ENCODE measurements at places on chromosomes 7 and 10.

- DNase-seq: peak; percentile 61
Observed at GRCh38 chr10:97759158-97759887, 12.5 kb downstream of the SFRP5 start.

GRCh38 chr7:63073736-63074135 lies 924.9 kb upstream of the ZNF722 start:
- no peak for DNase-seq

DNA sequence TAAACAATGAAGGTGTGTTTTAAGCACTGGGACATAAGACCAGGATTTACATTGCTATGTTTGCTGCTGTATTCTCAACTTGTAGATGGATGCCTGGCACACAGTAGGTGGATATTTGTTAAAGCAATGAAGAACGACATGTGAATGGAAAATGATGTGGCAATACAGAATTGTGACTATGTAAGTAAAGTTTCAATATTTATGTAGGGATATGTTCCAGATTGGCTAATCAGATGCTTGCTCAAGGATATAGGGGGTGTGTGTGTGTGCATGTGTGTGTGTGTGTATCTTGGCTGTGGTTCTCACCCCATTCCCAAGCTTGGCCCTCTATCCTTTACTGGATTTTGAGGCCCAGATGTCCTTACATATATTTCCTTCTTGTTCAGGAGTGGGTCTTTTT lies 42.7 kb upstream of the LAMB1 start:
- peak; percentile 74 for DNase-seq

GRCh38 chr7:17622451-17622850 lies 317.8 kb downstream of the SNX13 start:
- DNase-seq: no peak

- peak; percentile 62 for DNase-seq
Observed at GRCh38 chr7:116797612-116798011, 64.8 kb upstream of the CAPZA2 start.

GRCh38 chr10:97427571-97428179 lies 1.7 kb downstream of the PGAM1 start:
- peak; percentile 46 for DNase-seq

GRCh38 chr7:4240520-4241303 lies 441.4 kb upstream of the FOXK1 start:
- no peak for DNase-seq

GRCh38 chr10:110812583-110812982 lies 59.1 kb upstream of the PDCD4 start:
- peak; percentile 26 for DNase-seq

DNA sequence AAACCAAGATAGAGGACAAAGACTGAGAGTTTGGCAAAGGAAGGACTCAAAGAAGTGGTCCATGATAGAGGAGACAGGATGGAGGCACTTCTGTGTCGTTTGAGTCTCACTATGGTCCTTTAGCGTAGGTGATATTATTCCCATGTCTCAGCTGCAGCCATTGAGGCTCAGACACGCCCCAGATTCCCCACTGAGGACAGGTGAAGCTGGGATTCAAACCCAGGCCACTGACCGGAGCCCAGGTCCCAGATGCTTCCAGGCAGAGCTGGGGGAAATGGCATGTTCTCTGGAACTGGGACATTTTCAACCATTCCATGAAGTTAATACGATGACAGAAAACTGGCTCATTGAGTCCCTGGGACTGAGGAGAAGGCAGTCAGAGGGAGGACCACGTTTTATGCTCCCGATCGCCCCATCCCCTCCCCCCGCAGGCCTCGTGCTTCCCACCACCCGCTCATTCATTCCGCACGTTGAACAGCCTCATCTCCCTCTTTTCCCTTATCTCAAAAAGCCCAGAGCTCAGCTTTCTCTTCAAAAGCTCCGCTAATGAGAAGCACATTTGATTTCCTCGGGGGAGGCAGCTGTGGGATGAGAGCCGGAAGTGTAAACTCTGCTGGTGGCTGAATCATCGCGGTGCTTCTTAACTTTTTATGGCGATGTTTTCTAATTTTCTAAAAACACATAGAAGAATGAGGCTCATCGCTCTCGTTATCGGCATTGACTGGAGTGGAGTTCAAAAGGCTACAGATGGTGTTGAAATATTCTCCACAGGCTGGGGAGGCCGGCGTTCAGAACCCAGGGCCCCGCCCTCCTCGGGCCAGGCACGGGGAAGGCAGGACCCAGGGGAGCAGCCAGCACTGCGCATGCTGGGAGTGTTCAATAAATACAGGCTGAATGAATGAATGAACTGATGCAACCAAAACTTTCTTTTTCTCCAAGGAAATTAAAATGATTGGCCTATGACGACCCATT lies 64.0 kb downstream of the OAT start:
- peak; percentile 67 for DNase-seq

- no peak for DNase-seq
Observed at GRCh38 chr7:124376111-124376510, 343.2 kb upstream of the TMEM229A start.

DNA sequence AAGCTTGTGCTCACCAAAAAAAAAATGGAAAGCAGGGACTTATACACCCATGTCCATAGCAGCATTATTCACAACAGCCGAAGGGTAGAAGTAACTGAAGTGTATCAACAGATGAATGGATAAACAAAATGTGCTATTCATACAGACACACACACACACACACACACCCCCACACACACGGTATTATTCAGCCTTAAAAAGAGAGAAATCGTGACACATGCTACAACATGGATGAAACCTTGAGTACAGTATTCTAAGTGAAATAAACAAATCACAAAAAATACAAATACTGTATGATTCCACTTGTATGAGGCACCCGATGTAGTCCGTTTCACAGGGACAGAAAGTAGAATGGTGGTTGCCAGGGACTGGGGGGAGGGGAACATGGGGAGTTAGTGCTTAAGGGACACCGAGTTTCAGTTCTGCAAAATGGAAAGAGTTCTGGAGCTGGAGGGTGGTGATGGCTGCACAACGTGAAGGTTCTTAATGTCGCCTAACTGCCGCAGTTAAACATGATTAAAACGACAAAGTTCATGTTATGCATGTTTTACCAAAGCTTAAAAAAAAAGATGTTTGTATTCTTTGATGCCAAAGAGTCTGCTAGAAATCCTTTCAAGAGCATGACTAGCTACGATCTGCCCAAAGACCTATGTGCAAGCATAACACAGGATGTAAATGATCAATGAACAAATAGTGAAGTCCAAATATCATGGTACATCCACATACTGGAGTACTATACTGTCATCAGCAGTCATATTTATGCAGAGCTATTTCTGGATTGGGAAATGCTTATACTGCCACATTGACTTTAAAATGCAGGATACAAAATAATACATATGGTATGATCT lies 7.2 kb downstream of the TNS3 start:
- DNase-seq: no peak

GRCh38 chr10:909831-910230 lies 21.7 kb downstream of the LARP4B start:
- DNase-seq: no peak

DNA sequence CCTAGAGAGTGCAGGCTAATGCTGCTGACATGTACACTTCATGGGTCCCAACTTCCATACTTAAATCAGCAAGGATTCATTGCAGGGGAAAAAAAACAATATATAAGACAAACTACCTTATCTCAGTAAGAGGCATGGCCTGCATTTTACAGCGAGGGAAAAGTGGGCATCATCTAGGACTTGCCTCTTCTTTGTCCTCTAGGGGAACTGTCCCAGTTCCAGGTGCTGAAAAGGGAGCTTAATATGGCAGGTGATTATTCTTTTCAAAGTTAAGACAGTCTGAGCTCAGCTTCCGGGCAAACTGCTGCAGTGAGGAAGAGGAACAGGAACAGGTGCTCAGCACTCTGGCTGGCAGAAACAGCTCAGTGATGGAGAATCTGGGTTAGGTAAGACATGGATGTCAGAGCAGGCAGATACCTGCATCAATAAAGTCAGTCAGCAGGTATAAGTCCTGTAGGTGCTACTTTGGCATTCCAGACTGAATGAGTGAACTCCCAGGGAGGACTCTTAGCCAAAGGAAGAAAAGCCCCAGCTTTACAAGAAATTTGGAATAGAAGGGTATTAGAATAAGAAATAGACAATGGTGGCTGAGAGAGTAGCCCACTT lies 147.2 kb downstream of the TMEM178B start:
- peak; percentile 3 for DNase-seq

DNA sequence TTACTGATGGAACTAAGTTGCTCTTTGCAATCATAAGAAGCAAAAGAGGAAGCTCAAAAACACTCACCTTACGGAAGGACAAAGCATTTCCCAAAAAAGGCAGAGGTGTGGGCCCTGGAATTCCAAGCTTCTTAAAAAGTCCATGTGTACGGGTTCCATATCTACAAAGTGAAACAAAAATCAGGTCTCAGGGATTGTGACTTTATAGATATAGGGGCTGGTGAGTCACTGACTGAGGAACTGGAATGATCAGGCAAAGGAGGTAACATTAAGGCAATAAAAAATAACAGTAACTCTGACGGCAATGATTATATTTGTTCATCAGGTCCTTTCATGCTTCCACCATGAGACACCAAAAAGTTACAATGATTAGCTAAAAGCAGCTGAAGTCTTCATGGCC lies 4.0 kb downstream of the CYP3A7 start:
- DNase-seq: no peak

Data from fibroblast of mammary gland (primary cell).